ENCODE measurements at places on chromosomes 7 and 10. TPM values are rescaled to one million over a fixed set of nuclear protein-coding genes. Genes with fewer than 3 reads are reported as not detected.

LOXL4 gene
- 0.68 TPM for total RNA-seq

MMP21 gene
- 0.34 TPM for total RNA-seq

C10orf105 gene
- under 0.01 TPM for total RNA-seq

ITPRID1 gene
- total RNA-seq = not detected

NOLC1 gene
- total RNA-seq = 29.6 TPM

TRPV6 gene
- not detected for total RNA-seq

TFR2 gene
- total RNA-seq = 0.70 TPM

ZNF804B gene
- not detected for total RNA-seq

HTRA1 gene
- total RNA-seq = 54.7 TPM

NOM1 gene
- total RNA-seq = 23.0 TPM

FAM13C gene
- total RNA-seq = 16.7 TPM

ZNF746 gene
- 24.3 TPM for total RNA-seq

SPACDR gene
- total RNA-seq = 0.34 TPM

IL15RA gene
- 15.7 TPM for total RNA-seq

OR2AE1 gene
- total RNA-seq = not detected

PNLIPRP2 gene
- total RNA-seq = not detected

IFIT1B gene
- total RNA-seq = not detected

Measured in dermis blood vessel endothelial cell (primary cell).